Activated CD8-positive, alpha-beta memory T cell treated with anti-CD3 and anti-CD28 coated beads for 48 hours (primary cell): ENCODE measurements at places on chromosomes 6 and 20.

- DNase-seq, result no peak
Observed at GRCh38 chr6:1297746-1298145, 14.2 kb upstream of the FOXQ1 start.

DNA sequence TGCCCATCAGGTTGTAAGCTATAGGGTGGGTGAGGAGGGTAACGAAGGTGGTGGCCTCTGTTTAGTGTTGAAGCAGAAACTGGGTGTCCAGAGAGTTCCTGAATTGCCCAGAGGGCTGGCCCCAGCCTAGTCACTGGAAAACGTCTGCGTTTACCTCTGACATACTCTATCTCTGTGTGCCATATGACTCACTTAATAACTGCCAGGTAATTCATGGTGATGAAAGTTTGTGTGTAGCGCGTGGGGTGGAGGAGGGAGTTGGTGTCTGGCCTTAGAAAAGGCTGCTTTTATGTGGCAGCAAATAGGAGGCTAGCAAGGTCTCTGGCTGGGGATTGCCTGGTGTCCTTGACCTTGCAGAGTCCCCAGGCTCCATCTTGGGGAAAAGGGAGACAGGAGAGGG, 47.3 kb downstream of the SLC35D3 start:
- DNase-seq, result no peak

DNA sequence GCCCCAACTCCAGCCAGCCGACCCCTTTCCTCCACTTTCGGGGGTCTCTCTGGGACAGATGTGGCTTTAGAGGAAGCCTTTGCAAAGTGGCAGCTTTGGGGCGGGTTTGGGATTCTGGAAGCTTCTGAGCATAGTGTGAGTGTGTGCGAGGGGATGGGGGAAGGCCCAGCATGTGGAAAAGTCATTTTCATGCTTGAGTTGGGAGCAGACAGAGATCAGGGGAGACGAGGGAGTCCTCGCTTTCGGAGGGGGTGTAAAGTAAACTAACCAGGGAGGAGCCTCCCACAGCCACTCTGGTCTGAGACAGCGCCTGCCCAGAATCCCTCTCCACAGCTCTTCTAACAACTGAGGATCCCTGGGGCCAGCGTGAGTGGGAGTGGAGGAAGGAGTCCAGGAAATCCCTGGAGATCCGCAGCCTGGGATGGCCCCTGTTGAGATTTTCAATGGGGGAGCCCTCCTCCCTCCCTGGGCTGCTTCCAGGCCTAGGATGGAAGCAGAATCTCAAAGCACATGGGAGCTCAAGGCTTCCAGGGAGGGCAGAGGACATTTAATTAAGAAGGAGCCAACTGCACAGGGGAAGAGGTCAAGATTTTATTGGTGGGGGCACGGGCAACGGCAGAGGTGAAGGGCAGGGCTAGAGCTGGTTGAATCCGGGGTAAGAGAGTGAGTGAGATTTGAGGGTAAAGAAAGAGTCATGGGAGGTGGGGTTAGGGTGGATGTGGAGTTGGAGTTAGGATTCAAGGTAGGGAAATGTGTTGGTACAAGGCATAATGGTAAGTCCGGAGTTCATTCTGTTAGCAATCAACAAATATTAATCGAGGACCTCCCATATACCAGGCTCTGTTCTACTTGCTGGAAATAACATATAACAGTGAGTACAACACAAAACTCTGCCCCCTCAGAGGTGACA, 102.3 kb upstream of the FOXP4 start:
- no peak for DNase-seq

DNA sequence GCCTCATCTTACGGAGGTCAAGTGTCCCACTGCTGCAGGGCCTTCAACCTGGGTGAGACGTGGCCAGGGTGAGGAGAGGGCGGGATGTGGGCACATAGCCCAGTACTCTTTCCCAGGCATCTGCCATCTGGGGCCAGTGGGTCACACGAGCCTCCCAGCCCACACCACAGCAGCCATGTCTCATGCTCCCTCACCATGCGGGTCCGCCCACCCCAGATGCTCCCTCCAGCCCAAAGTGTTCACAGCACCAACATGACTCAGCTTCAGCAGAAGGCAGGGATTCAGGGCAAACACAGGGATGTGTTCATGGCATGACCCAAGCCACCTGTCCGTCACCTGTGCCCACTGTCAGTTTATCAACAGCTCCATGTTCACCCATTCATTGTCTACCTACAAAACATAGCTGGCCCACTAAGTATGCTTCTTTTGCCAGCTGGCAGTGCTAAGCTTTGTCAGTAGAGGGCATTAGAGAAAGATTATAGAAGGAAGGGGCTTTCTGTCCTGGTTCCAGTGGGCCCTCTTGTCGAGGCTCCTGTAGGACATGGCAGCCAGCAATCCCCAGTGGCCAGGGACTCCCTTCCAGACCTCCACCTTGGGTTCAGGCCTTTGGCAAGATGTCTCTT, 109.2 kb downstream of the FOXF2 start:
- DNase-seq, result no peak

DNA sequence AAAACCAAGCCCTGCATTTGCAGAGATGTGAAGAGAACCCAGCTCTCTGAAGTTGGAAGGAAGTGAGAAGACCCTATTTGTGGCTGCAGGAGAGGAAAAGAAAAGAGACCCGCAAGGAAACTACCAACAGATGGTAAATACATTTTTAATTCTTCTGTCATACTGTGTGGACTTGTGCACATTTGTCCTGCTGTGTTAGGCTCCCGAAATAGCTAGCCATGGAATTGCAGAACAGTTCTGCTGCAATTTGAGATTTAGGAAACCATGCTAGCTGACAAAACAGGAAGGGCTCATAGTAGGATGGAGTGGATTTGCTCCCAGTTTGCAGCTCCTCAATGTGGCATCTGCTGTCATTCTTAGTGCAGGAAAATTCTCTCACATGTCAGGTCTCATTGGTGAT, 12.1 kb upstream of the ATXN1 start:
- no peak for DNase-seq

DNA sequence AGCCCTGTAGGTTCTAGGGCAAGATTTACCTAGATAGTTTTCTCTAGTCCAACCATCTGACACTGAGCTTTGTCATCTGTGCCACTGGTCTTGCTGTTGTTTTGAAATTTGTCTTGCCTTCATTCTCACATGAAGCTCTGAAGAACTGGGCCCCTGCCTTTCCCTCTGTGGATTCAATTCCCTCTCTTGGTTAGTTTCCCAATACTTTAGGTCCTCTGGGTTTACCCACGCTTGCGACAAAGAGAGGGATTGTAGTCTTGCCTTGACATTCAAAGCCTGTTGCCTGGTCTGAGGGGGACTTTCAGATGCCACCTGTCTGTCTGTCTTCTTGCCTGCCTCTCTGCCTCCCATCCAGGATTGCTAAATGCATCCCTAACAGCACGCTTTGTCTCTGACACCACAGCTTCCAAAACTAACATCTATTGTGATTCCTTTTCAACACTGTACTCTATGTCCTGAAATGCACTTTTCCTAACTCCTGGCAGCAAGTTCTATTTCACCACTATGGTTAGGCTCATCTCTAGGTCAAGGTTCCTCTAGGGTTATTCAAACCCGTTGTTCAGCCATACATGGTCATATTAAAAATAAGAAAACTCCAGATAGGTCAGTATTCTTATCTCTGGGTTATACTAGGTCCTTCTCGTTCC, 25.5 kb upstream of the MANEA start:
- DNase-seq, result no peak

- no peak for DNase-seq
Observed at GRCh38 chr20:7742479-7742878, 197.8 kb downstream of the HAO1 start.

GRCh38 chr6:109295109-109295773, 87.0 kb downstream of the CD164 start:
- no peak for DNase-seq

- DNase-seq, result no peak
Observed at GRCh38 chr20:22438926-22439325, 145.4 kb downstream of the FOXA2 start.

GRCh38 chr6:22558288-22558882, 11.0 kb upstream of the HDGFL1 start:
- no peak for DNase-seq

- DNase-seq, result no peak
Observed at GRCh38 chr6:87729965-87730719, 28.1 kb upstream of the AKIRIN2 start.

DNA sequence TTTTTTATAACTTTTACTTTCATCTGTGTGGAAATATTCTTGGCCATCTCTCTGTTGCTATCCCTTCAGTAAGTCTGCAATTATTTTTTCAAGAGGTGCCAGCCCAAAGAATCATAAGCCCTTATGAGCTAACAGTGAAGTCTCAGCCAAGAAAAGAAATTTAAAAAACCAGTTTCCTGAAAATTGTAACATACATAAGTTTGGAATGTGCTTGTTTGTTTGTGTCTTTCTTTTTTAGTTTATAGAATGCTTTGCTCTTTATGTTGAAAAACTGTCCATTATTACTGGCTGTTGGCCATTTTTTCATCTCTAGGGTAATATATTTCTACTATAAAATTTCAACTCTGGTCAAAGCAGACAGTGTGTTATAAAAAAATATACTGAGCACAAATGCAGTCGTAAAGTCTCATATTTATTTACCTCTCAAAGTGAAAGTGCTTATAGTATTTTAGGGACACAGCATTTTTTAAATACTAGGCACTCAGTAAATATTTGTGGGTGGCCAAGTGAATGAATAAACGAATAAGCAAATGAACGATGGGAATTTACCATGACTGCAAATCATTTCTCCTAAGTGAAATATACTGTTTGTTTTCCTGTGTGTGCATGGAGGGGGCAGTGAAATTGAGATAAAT, 659.7 kb downstream of the KIF16B start:
- DNase-seq, result no peak

DNA sequence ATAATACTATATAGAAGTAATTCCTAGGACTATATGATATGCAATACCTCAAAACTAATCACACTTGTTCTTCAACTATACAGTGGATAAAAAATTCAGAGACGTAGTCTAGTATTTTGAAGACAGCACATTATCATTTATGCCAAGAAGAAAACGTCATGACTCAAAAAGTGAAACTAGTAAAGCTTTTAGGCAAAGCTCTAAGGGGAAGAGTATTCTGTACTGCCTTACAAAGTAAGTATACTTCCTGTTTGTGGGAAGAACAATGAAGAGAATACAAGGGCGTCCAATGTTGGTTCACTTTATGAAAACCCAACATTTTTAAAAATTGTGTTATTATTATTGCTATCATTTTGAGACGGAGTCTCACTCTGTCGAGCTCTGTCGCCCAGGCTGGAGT, 27.9 kb downstream of the LOC128125822 start:
- DNase-seq, result no peak

- DNase-seq, result no peak
Observed at GRCh38 chr20:49614338-49615050, 46.6 kb upstream of the PTGIS start.

DNA sequence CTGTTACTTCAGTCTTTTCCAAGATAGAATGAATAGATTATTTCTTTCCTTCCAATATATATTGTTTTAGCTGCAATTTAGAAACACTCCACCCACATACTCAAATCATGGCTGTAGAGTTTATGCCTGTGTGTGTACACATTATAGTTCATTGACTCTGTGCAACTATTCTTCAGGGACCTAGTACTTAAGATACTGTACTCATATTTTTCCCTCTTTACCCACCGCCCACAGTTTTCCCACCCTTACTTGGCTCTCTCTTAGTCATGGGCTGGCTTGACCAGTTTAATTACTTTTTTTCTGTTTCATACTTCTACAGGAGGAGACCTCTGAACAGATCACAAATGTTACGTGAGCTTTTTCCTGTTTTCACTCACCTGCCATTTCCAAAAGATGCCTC, 30.4 kb downstream of the C6orf89 start:
- no peak for DNase-seq

GRCh38 chr6:151498327-151498726, 4.5 kb downstream of the CCDC170 start:
- no peak for DNase-seq

GRCh38 chr20:47854687-47855212, 69.5 kb upstream of the SULF2 start:
- no peak for DNase-seq

DNA sequence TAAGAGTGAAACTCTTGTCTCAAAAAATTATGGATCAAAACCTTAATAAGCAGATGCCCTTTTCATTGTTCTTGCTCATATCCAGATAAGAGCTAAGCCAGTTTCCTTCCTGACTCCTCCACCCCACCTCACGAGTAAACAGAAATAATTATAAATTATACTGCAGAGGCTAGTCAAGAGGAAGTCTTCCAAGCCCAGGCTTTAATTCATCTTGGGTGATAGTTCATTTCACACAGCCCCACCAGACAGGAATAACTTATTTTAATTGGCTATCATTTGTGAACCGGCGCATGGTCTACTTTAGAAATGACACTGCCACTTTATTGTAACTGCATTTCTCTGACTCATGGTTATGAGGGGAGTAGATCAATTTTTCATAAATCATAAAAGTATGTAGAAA, 102.0 kb downstream of the BTBD3 start:
- DNase-seq, result no peak

- no peak for DNase-seq
Observed at GRCh38 chr6:43147691-43148477, 23.2 kb upstream of the SRF start.
